ENCODE measurements at places on chromosomes 3 and 15.

DNA sequence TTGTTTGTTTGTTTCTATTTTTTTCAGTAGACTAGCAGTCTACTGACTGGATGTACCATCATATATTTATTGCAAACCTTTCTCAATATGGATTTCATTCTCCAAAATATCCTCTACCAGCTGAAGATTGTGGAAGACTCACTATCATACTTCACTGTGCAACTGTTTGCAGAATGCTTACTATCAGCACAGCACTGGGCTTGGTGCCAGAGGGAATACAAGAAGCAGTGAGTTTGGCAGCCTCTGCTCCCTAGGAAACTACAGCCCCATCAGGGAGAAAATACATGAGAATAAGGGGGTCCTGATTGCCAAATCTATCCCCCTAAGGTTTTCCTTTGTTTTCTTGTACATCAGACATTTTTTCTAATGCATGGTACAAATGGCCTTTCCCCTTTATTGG is 27.5 kb downstream of the AQP9 start:
- no peak for DNase-seq

GRCh38 chr15:80557441-80558234 is 137.5 kb upstream of the ABHD17C start:
- no peak for DNase-seq

GRCh38 chr3:4509983-4510755 is 17.0 kb downstream of the ITPR1 start:
- DNase-seq: no peak

GRCh38 chr3:18964640-18965039 is 183.7 kb upstream of the KCNH8 start:
- DNase-seq: no peak

DNA sequence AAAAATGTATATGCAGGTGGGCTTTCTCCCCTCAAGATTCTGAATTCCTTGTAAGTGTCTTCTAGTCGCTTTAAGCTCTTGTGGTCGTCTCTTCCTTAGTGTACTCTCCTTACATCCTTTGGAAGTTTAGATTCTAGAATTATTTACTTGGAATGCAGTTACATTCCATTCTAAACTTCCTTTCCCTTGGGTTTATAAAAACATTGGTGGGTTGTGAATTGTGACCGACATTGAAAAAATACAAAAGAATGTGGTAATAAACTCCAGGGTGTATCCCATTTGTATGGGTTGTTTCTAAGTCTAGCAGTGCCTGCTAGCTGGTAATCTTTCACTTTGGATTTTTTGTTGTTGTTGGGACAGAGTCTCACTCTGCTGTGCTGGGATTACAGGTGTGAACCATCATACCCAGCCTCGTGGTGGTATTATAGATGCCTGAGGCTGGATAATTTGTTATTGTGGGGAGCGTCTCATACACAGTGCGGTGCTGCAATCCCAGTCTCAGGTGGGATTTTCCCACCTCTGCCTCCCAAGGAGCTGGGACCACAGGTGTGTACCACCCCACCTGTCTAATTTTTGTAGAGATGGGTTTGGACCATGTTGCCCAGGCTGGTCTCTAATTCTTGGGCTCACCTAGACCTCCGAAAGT is 9.1 kb downstream of the CHD2 start:
- no peak for DNase-seq

- no peak for DNase-seq
Measured at GRCh38 chr3:78258798-78259197, 1218.9 kb downstream of the ROBO2 start.

DNA sequence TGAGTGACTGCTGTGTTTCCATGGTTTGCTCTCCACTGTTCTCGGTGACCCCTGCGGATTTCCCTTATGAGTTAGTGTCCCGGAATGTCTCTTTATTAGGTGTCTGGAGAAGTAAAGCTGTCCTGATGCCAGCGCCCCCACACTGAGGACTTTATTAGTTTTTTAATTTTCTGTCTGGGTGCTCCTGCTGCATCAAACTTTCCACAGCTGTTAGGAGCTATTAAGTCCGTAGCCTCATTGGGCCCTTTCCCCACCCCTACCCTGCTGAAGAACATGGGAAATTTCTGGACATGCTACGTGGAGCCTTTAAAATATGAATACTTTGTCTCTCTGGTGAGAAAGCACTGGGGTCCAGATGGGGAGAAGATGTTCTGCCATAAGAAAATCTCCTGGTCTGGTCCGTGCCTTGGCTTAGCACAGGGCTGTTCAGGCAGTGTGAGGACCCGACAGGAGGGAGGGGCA is 161.7 kb upstream of the HES1 start:
- no peak for DNase-seq

DNA sequence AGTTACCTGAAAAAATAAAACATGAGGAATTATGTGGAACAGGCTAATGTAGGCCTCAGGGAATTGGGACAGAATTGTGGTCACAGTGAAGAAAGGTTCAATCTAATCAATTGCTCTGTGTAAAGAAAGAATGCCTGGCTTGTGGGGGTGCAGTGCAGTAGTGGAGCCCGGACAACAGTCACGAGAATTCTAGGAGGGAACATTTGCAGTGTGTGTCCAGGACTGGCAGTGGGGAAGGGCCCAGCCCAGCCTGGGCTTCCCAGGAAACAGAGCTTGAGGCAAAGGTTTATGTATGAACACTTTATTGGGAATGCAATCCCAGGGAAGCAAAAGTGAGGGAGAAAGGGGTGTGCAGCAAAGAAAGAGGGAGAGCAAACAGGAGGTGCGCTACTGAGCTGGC is 29.2 kb upstream of the CTDSPL start:
- DNase-seq: no peak

DNA sequence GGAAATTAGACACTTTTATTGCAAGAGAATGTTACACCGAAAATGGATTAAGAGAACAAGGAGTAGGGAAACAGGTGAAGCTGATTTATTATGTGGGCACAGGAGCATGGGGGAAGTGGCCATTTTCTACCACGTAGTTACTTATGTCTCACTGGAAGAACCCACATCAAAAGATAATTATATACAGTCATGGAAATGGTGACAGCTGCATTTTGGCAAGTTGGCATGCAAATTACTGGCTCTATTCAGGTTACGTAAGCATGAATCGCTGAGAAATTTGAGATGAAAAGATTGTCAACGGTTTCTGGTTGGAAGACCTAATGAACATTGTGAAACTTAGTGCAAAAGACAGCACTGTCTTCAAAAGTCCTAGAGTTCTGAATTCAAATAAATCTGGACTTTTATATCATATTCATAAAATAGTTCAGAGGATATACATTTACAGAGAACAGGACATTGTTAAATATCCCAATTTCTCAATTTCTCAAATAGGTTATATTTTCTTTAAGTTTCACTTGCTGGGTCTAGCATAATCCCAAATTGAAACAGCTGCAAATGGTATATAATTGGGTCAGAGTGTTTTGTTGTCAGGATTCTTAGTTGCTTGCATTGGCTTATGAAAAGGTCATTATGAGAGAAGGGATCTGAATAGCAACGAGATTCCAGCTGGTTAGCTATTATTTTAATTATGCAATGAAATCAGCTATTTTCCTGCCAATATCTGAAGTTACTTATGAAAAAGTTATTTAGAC is 567.8 kb downstream of the ZPLD1 start:
- no peak for DNase-seq

DNA sequence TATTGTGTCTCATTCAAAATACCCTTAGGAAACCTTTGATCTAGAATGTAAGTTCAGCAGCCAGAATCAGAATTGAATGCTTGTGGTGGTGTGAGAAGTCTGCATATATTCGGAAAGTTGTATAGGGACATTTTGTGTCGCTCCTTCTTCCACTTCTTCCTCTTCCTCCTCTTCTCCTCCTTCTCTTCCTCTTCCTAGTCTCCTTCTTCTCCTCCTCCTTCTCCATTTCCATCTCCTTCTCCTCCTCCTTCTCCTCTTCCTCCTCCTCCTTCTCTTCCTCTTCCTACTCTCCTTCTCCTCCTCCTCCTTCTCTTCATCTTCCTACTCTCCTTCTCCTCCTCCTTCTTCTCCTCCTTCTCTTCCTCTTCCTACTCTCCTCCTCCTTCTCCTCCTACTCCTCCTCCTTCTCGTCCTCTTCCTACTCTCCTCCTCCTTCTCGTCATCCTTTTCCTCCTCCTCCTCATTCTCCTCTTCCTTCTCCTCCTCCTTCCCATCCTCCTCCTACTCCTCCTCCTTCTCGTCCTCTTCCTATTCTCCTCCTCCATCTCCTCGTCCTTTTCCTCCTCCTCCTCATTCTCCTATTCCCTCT is 749.3 kb upstream of the GOLIM4 start:
- DNase-seq: no peak

GRCh38 chr3:187327845-187328244 is 36.3 kb upstream of the MASP1 start:
- DNase-seq: no peak

- no peak for DNase-seq
Measured at GRCh38 chr3:42653560-42654330, at the start of gene ZBTB47. TSS of gene ZBTB47 (plus strand) at chr3:42653697. CDS start at chr3:42658356, 4,659 bp downstream.

DNA sequence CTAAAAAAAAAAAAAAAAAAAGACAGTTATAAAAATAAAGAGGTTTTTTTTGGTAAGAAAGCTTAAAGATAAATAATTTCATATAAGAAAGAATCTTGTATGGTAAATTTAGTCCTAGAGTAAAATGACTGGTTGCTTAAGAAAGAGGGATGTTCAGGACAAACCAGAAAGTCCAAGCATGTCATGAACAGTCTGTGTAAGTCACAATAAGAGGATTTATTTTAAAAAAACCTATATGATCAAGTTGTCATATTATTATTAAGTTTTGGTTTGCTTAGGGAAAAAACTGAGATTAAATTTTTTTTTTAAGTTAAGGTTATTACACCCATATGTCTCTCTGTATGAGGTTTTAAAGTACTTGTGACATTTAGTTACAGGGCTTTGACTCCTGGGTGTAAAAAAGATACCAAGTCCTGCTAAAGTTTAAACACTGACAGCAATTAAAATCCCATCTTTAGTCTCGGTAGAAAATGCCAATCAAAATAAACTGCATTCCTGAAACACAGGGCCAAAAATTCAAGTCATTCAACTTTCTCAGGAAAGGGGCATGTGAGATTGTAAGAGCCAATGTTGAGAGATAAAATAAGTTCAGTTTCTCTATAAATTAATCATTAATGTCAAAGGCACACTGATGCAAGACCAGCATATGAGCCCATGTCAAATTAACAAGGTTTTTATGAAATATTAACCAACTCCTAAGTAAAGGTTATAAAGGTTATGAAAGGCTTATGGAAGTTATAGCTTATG is 8.5 kb upstream of the BDH1 start:
- no peak for DNase-seq

- no peak for DNase-seq
Measured at GRCh38 chr15:39110336-39110735, 470.5 kb upstream of the THBS1 start.

DNA sequence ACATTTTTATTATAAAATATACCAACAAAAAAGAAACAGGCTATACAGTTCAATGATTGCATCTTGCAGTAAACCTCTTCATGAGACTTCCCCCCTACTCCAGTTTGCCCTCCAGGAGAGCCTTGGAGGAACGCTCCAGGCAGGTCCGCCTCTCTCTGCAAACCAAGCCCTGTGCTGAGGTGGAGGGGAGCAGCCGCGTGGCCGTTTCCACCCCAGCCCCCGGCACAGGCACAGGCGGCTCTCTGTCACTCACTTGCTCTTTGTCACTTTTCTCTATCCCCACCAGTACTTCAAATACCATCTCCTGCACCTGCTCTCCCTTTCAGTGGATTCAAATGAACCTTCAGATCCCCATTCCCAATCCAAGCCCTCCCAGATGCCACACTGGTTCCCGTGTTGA is 479.9 kb downstream of the OCA2 start:
- no peak for DNase-seq

GRCh38 chr3:189621948-189622603 is 9.1 kb upstream of the TP63 start:
- no peak for DNase-seq

GRCh38 chr3:42544492-42545283 is 37.1 kb downstream of the SEC22C start:
- DNase-seq: no peak

- DNase-seq: no peak
Measured at GRCh38 chr3:16085884-16086608, 88.4 kb upstream of the GALNT15 start.
